ENCODE measurements at places on chromosomes 2 and 18. TPM values are rescaled to one million over a fixed set of nuclear protein-coding genes. Genes with fewer than 3 reads are reported as not detected.
A peak's percentile ranks its signal among the peaks of the same experiment; 100 is the strongest.

Gene SP140
- polyA plus RNA-seq: 1.3 TPM

GRCh38 chr2:131008967-131009366 is 84.3 kb downstream of the FAM168B start:
- DNase-seq: no peak

Gene PLGLB2
- 1.3 TPM for polyA plus RNA-seq

GRCh38 chr2:96323849-96324248 is 1.3 kb upstream of the ITPRIPL1 start:
- DNase-seq: no peak

- DNase-seq: no peak
Observed at GRCh38 chr2:180739070-180739469, 241.3 kb upstream of the UBE2E3 start.

GRCh38 chr2:191045141-191045540 is 31.2 kb upstream of the STAT1 start:
- DNase-seq: no peak

Gene SOX11
- 22.9 TPM for polyA plus RNA-seq

Gene FNDC4
- 6.8 TPM for polyA plus RNA-seq

- DNase-seq: no peak
Observed at GRCh38 chr2:79820281-79820680, 307.4 kb downstream of the CTNNA2 start.

DNA sequence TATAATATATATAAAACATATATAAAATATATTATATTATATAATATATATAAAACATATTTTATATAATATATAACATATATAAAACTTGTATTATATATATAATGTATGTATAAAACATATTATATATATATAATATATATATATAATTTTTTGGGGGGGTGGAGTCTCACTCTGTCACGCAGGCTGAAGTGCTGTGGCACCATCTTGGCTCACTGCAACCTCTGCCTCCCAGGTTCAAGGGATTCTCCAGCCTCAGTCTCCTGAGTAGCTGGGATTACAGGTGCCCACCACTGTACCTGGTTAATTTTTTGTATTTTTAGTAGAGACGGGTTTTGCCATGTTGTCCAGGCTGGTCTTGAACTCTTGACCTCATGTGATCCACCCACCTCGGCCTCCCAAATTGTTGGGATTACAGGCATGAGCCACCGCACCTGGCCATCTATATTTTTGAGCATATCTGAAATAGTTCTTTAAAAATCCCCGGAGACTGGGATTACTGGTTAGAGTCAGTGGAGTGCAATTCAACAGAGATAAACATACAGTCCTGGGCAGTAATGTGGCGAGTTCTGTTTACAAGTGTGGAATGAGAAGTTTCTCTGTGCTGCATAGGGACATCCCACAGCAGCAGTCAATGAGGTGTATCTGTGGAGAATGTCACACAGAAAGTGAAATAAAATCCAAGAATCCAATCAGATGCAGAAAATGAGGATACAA is 208.4 kb downstream of the MYCN start:
- no peak for DNase-seq

Gene TCF23
- 0.50 TPM for polyA plus RNA-seq

DNA sequence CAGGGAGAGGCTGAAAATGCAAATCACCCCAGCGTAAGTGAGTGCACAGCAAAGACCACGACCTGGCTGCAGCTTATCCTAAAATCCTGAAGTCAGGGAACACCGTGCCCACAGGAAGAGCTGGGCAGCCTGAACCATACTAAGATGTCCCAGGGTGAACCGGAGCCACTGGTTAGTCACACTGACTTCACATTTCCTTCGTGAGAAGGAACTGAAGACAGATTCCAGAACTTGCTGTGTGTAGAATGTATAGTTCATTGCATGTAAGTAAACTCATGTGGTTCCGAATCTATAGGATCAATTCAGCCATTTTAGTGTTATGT is 84.6 kb upstream of the NDUFV2 start:
- DNase-seq: no peak

- DNase-seq: peak; percentile 38
Observed at GRCh38 chr2:27441958-27442919, at the start of gene KRTCAP3. KRTCAP3 (plus strand) TSS chr2:27442381; CDS start chr2:27442413, 32 bp downstream.

DNA sequence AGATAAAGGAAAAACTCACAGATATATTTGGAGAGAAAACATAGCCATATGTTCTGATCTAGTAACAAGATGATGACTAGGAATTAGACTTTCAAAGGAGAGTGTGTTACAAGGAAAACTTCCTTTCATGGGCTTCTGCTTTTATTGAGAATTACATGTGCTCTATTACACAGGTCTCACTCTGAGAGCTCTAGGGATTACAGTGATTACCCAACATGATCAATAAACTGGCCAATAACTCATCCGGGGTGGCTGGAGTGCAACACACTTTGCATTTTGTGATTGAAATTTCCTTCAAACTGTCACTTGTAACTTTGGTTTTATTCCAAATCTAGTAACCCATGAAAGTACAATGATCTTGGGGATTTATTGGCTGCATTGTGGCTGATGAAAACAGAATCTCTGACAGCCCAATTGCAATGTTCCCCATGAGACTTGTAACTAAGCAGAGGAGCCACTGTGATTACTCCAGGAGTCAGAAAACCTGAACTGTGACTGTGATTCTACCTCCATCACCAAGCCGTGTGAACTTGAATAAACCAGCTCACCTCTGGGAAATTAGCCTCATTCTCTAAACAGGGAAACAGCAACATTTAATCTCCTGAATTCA is 40.2 kb upstream of the LRRC30 start:
- DNase-seq: no peak

GRCh38 chr18:38526922-38527321 is 961.3 kb upstream of the CELF4 start:
- no peak for DNase-seq

Gene SPOPL
- 32.6 TPM for polyA plus RNA-seq

Gene REG3A
- polyA plus RNA-seq: not detected

- no peak for DNase-seq
Observed at GRCh38 chr2:190781604-190782198, 98.9 kb upstream of the GLS start.

Gene IRS1
- polyA plus RNA-seq: 11.7 TPM

Gene GALNT3
- 20.2 TPM for polyA plus RNA-seq

- no peak for DNase-seq
Observed at GRCh38 chr2:232420463-232421188, 14.0 kb downstream of the ALPG start.

- DNase-seq: no peak
Observed at GRCh38 chr2:105627534-105627933, 117.2 kb upstream of the NCK2 start.

DNA sequence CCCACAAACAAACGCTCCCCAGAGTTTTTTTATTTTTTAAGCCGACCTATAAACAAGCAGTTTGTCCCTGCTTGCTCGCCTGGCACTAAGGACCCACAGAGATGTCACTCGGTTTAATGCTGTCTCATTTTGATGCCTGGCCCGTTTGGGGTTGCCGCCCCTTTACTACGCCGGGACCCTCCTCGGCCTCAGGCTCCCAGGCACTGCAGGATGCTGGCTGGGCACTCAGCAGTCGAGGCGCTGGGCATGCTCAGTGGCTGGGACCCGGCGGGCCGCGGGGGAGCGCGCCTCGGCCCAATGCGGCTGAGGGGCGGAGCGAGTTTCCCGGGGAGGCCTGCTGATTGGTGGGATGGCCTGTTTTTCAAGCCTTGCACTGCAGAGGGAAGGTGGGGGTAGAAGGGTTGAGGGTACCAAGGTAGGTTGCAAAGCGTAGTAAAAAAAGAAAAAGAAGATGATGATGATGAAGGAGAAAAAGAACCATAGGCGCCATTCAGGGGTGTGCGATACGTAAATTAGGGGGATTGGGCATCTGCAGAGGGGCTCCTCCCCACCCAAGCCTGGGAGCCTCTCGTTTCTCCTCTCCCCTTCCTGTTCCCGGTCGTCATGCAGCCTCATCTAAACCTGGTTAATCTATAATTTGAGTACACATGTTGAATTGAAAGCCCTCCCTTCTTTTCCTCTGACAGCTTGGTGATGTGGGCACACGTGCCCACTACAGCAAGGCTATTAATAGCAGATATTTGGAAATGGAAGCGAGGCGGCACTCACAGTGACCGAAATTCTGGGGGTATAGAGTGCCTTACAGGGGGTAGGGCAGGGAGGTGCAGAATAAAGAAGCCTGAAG is 1.5 kb upstream of the IRS1 start:
- DNase-seq: peak; percentile 89

GRCh38 chr2:101267671-101268656 is 15.3 kb downstream of the CNOT11 start:
- DNase-seq: peak; percentile 34

DNA sequence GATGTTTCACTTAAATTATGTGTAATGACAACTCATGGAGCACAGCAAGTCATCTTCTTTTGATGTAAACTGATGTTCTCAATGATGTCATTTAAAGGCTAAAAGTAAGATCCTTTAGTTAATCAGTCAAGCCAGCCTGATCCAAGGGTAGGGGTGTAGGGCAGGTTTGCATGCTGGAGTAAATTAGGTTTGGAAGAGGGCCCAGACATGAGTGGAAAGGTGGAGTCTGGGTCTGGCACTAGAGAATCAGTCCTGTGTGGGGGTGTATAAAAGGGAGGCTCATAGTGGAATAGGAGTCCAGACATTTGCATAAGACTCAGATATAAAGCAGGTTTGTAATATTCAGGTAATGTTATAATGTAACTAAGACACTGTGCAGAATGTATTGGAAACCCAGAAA is 88.8 kb upstream of the NYAP2 start:
- no peak for DNase-seq

Gene SH2D6
- polyA plus RNA-seq: 1.3 TPM

Gene RAX
- polyA plus RNA-seq: not detected

DNA sequence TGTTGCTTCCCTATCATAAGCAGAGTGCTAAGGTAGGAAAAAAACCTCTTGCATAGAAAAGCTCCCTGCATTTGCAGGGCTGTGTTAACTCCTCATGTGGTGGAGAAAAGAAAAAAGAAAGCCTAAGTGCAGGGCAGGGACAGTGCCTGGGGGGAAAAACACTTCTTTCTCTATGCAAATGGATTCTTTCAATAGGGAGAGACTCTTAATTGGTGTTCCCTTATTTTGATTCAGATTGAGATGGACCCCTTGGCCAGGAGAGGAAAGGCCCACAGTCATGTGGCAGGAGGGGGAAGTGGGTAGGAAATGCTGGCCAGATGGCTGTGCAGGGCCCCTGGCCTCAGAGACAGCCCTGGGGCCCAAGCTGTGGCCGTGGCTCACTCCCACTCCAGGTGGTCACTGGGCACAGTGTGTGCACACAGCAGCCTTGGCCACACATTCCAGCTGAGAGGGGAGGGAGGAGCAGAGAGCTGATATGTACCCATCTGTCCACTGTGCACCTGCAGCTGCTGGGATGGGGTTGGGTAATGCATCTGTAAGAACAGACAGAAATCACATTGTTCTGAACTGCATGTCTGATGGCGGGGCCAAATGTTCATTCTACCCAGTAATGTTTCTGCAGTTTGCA is 410.4 kb downstream of the DSC3 start:
- DNase-seq: no peak

GRCh38 chr2:239936838-239937581 is 88.1 kb downstream of the NDUFA10 start:
- no peak for DNase-seq

- no peak for DNase-seq
Observed at GRCh38 chr2:88709181-88709631, 17.7 kb downstream of the RPIA start.

DNA sequence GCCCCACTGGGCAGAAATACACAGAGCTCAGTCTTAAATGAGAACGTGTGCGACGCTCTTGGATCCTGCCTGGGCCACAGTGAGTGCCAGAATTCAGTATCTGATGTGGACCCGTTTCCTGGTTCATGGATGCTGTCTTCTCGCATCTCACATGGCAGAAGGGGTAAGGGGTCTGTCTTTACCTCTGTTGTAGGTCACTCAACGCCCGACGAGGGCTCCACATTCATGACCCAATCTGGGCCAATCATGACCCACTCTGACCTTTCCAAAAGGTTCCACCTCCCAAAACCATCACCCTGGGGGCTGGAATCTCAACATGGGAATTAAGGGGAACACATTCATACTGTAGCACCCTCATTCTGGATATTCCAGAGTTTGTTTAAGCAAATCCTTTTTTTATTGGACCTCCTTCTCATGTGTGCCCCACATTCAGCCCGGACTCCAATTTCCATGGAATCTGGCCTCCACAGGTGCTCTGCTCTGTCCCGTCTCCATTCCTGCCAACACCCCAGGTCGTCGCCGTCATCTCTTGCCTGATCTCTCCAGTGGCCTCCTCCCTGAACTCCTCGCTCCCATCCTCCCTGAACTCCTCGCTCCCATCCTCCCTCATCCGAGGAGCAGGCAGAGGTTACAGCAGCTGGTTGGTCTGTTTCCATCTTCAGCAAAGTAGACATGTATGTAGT is 78.9 kb upstream of the OTOS start:
- no peak for DNase-seq

DNA sequence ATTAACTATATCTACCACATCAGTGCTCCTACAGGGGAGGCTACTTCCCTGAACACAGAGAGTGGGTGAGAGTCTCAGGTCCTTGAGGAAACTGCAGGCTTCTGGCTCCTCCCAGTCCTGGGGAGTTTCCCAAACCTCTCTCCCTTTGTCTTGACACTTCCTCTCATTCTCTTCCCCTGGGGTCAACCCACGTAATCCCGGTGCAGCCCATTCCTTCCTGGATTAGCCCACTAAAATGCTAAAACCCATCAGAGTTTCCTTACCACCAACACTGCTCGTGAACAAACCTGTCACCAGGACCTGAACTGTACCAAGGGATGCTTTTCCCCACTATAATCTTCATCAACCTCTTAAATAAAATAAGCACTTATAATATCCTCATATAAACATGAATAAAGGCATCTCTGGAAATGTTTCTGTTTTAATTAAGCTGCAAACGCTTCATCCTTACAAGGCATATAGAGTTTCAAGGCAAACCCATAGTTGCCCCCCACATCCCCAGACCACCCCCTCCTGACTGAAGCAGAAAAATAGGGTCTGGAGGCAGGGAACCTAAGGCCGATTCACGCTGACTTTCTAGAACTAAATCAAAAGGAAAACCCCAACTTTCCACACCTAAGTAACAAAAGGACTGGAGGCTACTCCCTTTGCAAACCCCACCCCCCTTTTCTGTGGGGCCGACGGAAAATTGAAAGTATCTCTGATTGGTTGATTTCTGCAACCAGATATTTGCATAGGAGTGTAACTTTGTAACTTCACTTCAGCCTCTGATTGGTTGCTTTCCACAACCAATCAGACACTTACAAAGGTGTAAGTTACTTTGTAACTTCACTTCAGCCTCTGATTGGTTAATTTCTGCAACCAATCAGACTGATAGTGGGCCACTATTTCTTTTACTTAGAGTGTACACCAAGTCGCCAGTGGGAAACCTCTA is 19.0 kb downstream of the TMSB10 start:
- DNase-seq: no peak

Gene SCG2
- 0.75 TPM for polyA plus RNA-seq

Gene C2orf76
- 20.3 TPM for polyA plus RNA-seq

GRCh38 chr2:10245021-10245420 is 57.7 kb upstream of the HPCAL1 start:
- no peak for DNase-seq

DNA sequence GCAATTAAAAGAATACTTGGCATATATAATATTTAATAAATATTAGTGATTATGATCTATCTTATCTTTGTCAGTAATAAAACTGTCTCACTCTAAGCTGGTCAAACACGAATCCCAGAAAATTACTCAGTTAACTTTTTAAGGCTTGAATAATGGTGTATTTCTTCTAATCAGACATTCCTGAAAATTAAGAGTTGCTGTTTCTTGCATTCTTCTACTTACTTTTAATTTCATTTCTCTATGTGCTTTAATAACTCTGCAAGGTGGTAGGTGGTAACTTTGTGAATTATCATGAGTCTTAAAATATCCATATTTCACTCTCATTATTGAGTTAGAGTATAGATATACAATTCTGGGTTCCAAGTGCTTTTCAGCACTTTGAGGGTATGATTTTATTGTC is 3.1 kb upstream of the SERPINB10 start:
- no peak for DNase-seq
